ENCODE measurements at places on chromosomes 4 and X.

- no peak for DNase-seq
Observed at GRCh38 chr4:6427439-6428090, 44.8 kb downstream of the PPP2R2C start.

DNA sequence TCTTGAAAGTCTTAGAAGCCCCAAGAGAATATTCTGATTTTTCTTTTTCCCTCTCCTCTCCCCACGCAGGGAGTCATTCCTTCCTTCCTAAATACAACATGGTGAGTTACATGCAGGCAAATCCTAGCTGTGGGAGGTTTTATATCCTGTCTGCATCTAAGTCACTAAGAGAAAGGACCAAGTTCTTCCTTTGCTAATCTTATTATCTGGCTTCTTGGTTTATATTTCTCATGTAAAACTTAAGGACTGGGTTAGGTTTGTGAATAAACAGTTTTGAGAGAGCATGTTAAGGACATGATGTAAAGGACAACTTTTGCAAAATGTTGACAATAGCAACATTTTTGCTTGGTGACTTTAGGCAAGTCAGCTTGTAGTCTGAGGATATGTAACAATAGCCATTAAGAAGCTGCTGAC, 5.1 kb upstream of the CXCL9 start:
- no peak for DNase-seq

- DNase-seq: no peak
Observed at GRCh38 chr4:73090738-73091137, 21.2 kb upstream of the COX18 start.

- no peak for DNase-seq
Observed at GRCh38 chr4:59484944-59485343, 1715.2 kb upstream of the ADGRL3 start.

GRCh38 chr4:54101190-54102041, 1.5 kb downstream of the GSX2 start:
- DNase-seq: no peak

GRCh38 chr4:17204908-17205307, 306.5 kb upstream of the LDB2 start:
- no peak for DNase-seq

DNA sequence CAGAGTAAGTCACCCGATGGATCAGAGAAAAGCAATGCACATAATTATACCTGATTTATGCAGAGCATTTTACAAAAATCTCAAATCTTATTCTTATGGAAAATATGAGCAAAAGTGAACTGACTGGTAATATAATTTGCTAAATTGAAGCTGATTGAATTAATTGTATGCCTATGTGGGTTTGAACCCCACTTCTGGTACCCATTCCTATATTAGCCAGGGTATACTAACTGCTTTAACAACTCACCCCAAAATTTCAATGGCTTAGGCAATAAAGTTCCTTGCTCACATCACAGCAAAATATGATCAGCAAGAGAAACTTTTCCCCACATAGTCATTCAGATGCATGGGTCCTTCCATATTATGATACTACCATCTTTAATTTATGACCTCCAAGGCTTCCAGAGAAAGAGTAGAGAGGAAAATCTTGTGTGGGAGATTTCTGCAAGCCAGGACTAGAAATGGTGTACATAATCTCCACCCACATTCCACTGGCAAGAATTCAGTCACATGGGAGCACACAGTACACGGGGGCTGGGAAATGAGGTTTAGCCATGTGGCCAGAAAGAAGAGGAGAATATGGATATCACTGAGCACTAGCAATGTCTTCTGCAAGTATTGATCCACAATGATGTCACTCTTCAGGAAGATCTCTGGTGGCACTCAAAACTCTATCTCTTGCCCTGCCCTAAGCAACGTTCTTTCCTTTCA, 640.7 kb downstream of the BCOR start:
- no peak for DNase-seq

GRCh38 chrX:48617542-48618340, 20.4 kb downstream of the WDR13 start:
- no peak for DNase-seq

DNA sequence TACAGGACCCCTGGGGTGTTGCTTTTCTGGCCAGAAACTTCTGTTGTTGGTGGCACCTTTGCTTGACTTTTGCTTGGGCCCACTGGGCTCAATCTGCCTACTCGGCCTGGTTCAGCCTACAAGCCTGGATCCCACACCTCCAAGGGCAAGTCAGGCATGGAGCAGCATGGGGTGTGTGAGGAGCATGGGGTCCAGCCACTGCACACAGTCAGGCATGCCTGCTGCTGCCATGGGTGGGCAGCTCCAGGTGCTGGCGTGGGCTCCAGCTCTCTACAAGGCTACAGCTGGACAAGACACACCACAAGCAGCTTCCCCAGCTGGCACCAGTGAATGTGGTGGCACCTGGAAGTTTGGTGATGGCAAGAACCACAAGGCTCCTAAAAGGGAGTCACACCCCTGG, 1683.1 kb upstream of the ADGRL3 start:
- no peak for DNase-seq

DNA sequence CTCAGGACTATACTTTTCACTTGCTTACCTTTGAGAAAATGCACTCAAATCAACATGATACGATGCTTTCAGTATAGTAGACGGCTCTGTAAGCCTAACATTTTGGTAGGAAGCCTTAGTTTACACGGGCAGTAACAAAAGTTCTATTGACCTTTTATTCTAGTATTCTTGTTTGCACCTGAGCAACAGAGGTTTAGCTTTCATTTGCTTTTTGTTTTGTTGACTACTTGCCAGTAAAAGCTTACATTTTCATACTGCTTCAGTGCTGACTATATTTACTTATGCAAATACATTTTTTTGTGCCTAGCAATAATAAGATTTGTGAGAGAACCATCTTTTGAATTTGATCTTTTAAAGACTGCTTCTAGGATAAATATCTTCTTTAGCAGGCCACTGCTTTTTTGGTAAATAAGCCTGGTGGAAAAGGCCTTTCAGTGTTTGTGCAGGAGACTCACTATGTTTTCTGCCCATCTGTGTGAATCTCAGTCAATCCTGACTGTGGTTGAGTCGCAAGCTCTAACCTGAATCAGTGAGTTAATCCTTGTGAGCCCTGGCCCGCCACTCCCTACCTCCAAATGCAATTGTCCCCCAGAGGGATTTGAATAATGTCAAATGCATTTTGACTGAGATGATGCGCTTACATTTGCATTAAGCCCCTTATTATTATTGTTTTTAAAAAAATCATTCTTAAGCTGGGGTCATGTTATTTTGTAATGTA, 21.9 kb downstream of the FHIP1A start:
- DNase-seq: no peak

- no peak for DNase-seq
Observed at GRCh38 chr4:74055096-74055495, 16.6 kb upstream of the CXCL3 start.

DNA sequence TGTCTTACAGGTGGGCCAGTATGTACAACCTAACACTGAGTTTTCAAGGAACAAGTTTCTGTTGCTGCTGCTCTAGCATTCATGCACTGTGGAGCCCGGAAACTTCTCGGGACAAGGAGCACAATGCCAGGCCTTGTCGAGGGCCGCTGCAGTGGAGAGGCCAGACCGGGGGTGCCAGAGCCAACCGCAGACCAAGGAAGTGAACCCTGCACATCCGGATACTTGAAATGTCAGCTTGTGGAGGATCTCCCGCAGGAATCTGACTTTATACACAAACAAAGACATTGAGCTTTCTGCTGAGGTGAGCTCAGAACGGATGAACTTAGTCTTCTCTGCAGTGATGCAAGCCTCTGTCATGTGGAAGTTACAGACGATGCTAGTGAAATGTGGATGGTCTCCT, 99.5 kb downstream of the ZNF827 start:
- DNase-seq: no peak

DNA sequence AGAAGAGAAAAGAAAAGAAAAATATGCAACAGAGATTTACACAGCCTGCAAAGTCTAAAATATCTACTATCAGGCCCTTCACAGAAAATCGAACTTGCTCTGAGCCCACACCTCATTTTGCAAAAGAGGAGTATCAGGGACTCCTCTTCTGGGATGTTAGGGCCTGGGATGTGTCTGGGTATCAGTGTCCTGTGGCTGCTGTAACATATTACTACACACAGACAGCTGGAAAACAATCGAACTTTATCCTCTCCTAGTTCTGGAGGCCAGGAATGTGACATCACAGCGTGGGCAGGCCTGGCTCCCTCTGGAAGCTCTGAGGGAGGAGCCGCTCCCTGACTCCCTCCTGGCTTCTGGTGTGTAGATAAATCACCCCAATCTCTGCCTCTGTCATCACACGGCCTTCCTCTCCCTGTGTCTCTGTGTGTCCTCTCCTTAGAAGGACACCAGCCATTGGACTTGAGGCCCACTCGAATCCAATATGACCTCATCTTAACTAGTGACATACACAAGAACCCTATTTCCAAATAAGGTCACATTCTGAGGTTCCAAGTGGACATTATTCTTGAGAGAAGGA, 52.9 kb downstream of the PPP2R2C start:
- no peak for DNase-seq

DNA sequence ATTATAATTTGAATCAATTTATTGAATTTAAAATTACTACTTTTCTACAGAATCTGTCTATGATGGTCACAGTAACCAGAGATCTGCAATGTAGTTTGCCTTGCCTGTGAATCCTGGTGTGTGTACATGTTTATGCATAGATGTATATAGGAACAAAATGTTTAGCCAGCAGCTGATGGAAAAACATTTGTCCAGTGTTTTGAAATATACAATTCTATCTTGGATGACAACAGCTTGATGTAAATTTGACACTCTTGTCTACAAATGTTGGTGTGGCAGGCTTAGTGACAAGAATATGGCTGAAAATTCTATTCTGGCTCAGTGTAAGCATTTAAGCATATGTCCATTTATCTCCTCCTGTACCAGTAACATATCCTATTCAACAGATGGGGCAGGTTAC, 229.4 kb downstream of the RCHY1 start:
- no peak for DNase-seq
